ENCODE measurements at places on chromosomes 6 and 20.

DNA sequence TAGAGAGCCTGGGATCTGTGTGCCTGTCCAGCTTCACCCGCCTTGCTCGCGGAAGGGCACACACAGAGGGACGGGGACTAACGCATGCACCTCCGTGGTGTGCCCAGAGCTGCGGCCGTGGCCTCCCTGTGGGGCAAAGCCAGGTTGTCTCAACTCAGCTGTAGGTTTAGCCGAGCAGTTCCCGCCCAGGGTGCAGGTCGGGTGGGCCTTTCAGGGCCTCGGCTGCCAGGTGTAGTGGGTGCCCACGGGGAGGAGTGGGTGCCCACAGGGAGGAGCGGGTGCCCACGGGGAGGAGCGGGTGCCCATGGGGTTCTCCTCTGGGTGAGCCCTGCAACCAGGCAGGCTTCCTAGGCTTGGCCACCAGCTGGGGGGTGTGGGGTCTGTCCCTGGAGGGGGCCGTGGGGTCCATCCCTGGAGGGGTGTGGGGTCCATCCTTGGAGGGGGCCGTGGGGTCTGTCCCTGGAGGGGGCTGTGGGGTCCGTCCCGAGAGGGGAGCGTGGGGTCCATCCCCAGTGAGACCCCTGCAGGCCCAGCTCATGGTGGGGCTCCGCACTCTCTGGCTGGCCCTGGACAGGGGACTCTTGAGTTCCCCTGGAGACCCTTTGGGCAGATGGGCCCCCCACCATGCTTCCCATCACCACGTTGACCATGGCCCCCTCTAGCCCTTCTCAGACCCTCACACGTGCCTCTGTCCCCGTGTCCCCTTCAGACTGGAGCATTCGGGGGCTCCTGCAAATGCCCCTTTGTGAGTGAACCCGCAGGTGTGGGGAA, 37.8 kb upstream of the CHRNA4 start:
- DNase-seq = no peak

- DNase-seq = no peak
Measured at GRCh38 chr6:152372945-152373344, 264.2 kb downstream of the SYNE1 start.

DNA sequence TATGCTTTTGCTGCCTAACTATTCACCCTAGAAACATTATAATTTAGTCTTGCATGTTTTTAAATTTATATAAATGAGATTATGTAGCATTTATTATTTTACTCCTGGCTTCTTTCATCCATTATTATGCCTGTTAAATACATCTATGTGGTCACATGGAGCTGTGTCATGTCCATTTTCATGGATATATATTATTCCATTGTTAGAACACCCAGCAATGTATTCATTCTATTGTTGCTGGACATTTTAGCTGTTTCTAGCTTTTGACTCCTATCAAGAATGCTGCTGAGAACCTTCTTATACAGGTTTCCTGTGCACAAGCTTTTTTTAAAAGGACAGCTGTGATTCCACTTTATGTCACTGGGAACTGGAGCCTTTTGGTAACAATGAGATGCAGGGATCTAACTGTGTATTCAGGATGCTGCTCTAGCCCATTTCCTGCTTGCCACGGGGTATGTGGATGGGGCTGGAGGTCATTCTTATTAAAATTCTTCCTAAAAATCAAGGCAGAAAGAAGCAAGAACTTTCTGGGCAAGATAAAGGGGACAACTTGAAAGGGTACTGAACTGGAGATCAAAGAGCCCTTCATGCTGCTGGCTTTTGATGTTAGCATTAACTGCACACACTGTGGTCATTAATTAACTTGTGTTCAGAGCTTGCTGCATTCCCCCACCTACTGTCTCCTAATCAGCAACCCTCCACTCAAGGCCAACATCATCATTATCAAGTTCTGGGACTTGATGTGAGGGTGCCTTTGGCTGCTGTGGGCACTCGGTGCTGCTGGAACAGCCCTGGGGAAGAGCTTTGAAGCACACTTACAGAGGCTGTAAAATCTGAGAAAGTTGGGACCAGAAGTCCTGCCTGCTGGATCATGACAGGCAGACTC, 96.6 kb upstream of the AKIRIN2 start:
- DNase-seq = no peak

DNA sequence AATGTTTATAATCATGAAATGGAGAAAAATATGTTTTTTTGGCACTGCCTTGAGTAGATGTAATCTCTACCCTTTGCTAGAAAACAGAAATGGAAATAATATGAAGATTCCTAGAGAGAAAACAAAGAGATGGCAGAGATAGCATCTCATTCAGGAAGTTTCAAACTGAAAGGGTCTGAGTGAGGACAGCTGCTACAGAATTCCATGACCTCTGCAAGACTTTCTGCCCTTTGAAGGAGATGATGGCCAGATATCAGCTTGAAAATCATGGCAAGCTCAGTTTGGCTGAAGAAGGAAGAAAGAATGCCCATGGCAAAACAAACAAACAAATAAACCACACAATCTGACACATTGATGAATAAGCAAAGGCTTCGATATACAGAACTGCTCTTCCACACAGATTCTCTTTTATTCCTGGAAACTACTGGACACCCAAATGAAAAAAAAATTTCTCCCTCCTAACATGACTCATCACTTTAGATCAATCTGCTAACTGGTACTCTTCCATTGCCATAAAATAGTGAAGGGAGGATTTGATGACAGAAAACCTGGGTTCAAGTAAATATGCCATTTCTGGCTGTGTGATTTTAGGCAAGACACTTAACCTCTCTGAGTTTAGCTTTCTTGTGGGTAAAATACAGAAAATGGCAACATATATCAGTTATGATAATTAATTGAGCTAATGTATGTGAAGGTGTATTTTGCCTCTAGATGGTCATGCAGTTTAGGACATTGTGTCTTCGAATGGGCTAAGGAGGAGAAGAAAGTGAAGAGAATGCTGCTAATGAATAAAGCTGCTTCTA, 105.9 kb upstream of the SPACA1 start:
- DNase-seq = no peak

DNA sequence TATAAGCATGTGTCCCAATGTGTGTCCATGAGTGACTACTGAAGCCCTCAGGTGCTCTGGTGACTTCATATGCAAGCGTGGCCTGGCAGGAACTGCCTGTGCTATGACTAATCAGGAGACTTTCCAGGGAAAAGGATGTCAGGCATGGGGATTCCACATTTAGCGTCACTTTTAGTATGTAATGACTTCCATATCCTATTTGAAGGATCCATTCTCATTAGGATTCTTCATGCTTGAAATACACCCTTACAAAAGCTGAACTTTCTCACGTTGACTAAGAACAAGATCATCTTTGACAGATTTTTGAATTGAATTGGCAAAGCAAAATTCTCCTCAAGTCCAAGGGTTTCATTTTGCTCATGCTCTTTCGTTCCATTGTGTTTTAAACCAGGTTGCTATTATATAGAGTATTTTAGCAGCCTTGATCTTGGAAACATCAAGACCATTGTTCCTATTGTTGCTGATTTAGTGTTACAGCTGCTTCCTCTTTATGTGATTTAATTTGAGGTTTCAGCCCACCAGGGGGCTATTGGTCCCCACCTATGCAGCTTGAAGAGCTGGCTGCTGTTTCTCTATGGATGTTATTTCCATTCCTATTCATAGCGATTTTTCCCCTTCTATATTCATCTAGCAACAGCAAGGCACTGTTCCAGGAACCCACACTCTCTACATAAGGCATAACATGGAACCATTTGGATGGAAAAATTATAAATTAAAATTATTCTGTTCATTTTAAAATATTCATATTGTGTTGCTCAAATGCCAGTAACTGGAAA, 418.6 kb downstream of the CDKAL1 start:
- DNase-seq = peak; percentile 49

GRCh38 chr6:34888874-34889555, at the start of gene ANKS1A:
ANKS1A (plus strand) TSS chr6:34889255; CDS start chr6:34889403, 148 bp downstream.
- DNase-seq = peak; percentile 93

- no peak for DNase-seq
Measured at GRCh38 chr6:3208098-3208774, 19.2 kb downstream of the TUBB2B start.

- peak; percentile 71 for DNase-seq
Measured at GRCh38 chr6:26215585-26216358, 128.5 kb downstream of the HFE start.

- DNase-seq = no peak
Measured at GRCh38 chr6:154848580-154848979, 115.4 kb downstream of the SCAF8 start.

GRCh38 chr20:59242714-59243626, 57.4 kb upstream of the EDN3 start:
- no peak for DNase-seq

GRCh38 chr6:35084511-35085203, 56.5 kb downstream of the TCP11 start:
- DNase-seq = no peak

GRCh38 chr6:31689249-31690110, 8.6 kb upstream of the LY6G5C start:
- DNase-seq = no peak

- peak; percentile 88 for DNase-seq
Measured at GRCh38 chr6:45959534-45960145, 56.0 kb downstream of the CLIC5 start.

- no peak for DNase-seq
Measured at GRCh38 chr6:42093582-42094329, 43.4 kb downstream of the TAF8 start.

DNA sequence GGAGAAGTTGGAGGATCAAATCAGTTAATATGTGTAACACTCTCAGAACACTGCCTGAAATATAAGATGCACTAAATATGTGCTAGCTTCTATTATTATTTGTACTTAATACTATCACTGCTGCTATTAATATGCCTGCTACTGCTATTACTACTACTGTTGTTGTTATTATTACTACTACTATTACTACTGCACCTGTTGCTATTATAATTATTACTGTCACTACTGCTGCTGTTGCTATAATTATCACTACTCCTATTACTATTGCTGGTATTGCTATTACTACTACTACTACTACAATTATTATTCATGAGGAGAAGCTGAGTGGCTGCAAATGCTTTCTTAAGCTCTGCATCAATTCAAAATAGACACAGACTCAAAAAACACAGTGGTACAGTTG, 16.7 kb upstream of the SSTR4 start:
- no peak for DNase-seq

GRCh38 chr20:36852187-36852586, 23.8 kb upstream of the TLDC2 start:
- DNase-seq = no peak

DNA sequence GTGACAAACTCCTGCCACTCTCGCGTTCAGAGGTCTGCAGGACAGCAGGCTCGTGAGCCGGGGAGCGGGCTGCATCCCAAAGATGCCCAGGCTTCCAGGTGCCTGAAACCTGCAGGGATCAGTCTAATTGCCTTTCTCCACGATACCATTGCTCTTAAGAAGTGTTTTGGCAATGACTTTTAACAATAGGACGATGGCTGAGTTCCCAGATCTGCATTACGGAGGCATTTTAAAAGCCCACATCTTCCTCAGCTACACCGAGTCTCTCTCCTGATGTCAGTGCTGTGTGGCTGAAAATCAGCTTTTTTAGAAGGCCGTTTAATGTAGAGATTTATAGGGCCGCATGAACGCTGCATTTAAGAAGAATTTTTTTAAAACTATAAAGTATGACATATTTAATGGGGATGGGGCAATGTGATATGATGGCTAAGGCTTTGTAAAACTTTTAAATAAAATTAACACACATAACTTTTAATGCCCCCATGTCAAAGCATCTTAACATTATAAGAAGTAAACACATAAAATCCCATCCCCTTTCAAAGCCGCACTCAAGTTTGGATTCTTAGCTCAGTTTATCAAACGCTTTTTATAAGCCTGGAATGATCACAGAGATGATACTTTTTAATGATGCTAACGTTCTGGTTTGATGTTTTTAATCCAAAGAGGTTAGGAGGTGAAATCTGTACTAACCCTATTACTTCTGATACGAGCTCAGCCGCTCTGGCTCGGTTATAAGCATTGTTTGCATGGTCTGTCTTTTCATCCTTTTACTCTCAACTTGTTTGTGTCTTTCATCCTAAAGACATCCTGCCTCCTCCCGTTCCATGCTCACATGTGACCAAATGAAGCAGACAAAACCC, 386.0 kb downstream of the SMOC2 start:
- no peak for DNase-seq

DNA sequence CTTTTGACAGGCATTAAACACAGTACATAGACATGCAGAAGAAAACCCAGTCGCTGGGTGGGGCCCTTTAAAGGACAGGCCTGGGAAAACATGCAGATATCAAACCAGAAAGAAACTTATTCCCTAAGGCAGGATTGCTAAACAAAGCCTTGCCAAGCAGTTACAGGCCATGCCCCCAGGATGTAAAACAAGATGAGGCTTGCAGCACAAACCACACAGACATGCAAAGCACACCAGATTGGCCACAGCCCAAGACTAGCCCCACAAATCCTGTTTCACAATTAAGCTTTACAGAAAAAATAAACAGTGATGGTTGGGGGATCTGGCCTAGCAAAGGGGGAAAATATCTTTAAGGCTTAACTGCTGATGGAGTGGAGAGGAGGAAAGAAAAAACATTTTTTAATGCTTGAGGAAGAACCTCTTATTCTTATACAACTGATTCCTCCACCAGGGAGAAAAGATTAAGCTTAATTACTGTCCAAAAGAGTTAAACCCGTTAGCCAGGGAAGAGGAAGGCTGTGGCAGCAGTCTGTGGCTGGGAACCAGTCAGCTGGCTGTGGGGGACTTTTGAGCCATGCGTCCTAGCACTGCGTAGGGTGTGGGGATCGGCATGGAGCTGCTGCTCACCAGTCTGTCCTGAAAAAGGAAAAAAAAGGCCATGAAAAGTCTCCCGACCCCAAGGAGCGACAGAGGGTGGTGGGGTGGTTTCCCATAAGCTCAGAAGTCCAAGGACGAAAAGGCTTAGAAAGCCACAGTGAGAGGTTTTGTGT, 28.4 kb downstream of the COL19A1 start:
- DNase-seq = no peak

DNA sequence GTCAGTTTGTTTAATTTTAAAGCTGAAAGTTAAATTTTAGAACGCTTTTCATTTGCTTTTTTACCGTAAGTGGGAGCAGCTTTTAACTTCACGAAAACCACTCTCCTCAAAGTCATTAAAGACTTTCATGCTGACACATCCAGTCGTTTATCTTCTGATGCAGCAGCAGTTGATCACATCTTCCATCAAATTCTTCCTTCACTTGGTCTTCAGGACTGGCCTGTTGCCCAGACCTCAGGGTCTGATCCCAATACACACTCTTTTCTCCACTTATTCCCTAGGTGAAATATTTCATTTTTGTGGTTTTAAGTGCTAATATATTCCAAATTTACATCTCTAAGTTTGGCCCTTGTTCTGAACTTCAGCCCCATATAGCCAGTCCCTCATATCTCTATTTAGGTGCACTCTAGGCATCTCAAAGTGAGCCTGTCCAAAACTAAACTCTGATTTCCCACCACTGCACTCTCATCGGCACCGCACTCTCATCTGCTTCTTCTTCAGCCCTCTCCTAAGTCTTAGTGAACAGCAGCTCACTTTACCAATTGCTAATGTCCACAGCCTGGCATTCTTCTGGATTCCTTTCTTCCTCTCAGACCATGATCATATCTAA, 20.4 kb downstream of the AFDN start:
- DNase-seq = no peak
